Spleen (tissue), 13 donors: ENCODE measurements at places on chromosomes 12 and 14.

DNA sequence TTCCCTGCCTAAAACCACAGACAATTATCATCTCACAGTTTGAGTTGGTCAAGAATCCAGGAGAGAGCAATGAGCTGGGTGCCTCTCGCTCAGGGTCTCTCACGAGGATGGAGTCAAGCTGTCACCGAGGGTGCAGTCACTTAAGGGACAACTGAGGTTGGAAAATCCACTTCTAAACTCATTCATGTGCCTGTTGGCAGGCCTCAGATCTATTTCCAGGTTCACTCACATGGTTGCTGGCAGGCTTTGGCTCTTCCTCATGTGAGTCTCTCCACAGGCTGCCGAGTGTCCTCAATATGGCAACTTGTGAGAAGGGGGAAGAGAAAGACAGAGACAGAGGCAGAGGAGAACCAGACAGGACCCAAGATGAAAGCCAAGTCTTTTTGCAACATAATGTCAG lies 10.5 kb upstream of the OR10P1 start:
- H3K36me3 ChIP-seq = no peaks in the 10 kb centered on the region
- H3K27me3 ChIP-seq = no peaks in the 10 kb centered on the region
- DNase-seq = no peak
- H3K27ac ChIP-seq = no peak overlapping the region
- no peaks in the 10 kb centered on the region for H3K4me1 ChIP-seq

DNA sequence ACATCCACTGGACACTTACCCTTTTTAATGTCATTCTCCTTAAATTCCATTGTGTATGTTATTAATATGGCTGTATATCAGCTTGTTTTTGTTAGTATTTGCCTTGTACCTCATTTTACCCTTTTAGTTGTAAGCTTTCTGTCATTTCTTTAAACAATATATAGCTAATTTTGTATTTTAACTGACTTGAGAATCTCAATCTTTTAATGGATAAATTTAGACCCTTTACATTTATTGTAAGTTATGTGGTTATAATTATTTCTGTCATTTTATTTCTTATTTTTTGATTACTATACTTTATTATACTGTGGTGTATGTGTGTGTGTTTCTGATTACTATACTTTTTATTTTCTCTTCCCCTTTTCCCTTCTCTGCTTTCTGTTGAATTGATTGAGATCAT lies 159.0 kb upstream of the LHX5 start:
- no peaks in the 10 kb centered on the region for H3K4me1 ChIP-seq
- no peaks in the 10 kb centered on the region for H3K36me3 ChIP-seq
- H3K4me3 ChIP-seq = no peak overlapping the region
- H3K27me3 ChIP-seq = peaks cover 17% of the 10 kb centered on the region
- DNase-seq = no peak

- no peaks in the 10 kb centered on the region for H3K36me3 ChIP-seq
- no peak overlapping the region for H3K27ac ChIP-seq
- no peaks in the 10 kb centered on the region for H3K27me3 ChIP-seq
- no peak overlapping the region for H3K4me3 ChIP-seq
Observed at GRCh38 chr14:67221248-67221981, 19.8 kb upstream of the PALS1 start.

- H3K27ac ChIP-seq = no peak overlapping the region
- peaks cover 8% of the 10 kb centered on the region for H3K36me3 ChIP-seq
- H3K4me1 ChIP-seq = no peaks in the 10 kb centered on the region
- no peak overlapping the region for H3K4me3 ChIP-seq
- no peaks in the 10 kb centered on the region for H3K27me3 ChIP-seq
Observed at GRCh38 chr12:27652174-27652763, 44.0 kb upstream of the REP15 start.

GRCh38 chr12:103441437-103442181 lies 54.2 kb downstream of the C12orf42 start:
- peak; percentile 69 for DNase-seq
- peak overlapping the region; percentile 87 for H3K27ac ChIP-seq
- peak overlapping the region; percentile 5 for H3K4me3 ChIP-seq
- peaks cover 36% of the 10 kb centered on the region for H3K4me1 ChIP-seq

DNA sequence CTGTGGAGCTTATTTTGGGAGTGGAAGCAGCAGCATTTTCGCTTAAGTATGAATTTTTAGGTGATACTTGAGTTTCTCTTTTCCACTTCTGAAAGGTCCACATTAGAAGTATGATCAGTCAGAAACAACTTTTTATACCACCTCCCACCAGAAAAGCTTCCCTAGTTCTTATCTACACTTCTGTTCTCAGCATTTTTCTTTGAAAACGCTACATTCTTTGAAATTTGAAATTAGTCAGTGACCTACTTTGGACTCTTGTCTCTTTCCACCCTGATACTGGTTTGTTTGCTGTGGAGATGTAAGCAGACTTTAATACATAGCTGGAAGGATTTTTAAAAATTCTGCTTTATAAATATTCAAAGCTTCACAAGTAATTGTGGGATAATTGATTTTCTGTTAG lies 22.2 kb downstream of the PCBP2 start:
- DNase-seq = no peak
- peaks cover 99% of the 10 kb centered on the region for H3K36me3 ChIP-seq
- no peaks in the 10 kb centered on the region for H3K27me3 ChIP-seq
- no peak overlapping the region for H3K27ac ChIP-seq
- H3K4me3 ChIP-seq = no peak overlapping the region

- no peaks in the 10 kb centered on the region for H3K36me3 ChIP-seq
- no peaks in the 10 kb centered on the region for H3K27me3 ChIP-seq
- H3K4me3 ChIP-seq = no peak overlapping the region
- no peak for DNase-seq
Observed at GRCh38 chr12:118727979-118728366, 253.4 kb upstream of the SRRM4 start.

- no peak overlapping the region for H3K4me3 ChIP-seq
- no peaks in the 10 kb centered on the region for H3K36me3 ChIP-seq
- H3K27me3 ChIP-seq = no peaks in the 10 kb centered on the region
Observed at GRCh38 chr12:82504409-82504808, 146.1 kb downstream of the METTL25 start.

- H3K36me3 ChIP-seq = peaks cover 20% of the 10 kb centered on the region
- peaks cover 43% of the 10 kb centered on the region for H3K4me1 ChIP-seq
- no peak overlapping the region for H3K27ac ChIP-seq
- no peaks in the 10 kb centered on the region for H3K27me3 ChIP-seq
Observed at GRCh38 chr14:45091710-45092109, 7.8 kb downstream of the PRPF39 start.

GRCh38 chr14:90942511-90942910 lies 117.9 kb downstream of the RPS6KA5 start:
- no peaks in the 10 kb centered on the region for H3K27me3 ChIP-seq
- H3K27ac ChIP-seq = no peak overlapping the region
- H3K4me1 ChIP-seq = no peaks in the 10 kb centered on the region
- H3K36me3 ChIP-seq = peaks cover 67% of the 10 kb centered on the region

GRCh38 chr14:44149597-44149996 lies 357.5 kb downstream of the FSCB start:
- no peaks in the 10 kb centered on the region for H3K4me1 ChIP-seq
- no peak overlapping the region for H3K27ac ChIP-seq
- no peak overlapping the region for H3K4me3 ChIP-seq
- no peak for DNase-seq
- no peaks in the 10 kb centered on the region for H3K27me3 ChIP-seq
- no peaks in the 10 kb centered on the region for H3K36me3 ChIP-seq

GRCh38 chr14:79585845-79586244 lies 625.5 kb downstream of the DIO2 start:
- H3K4me1 ChIP-seq = no peaks in the 10 kb centered on the region
- no peak overlapping the region for H3K27ac ChIP-seq
- H3K4me3 ChIP-seq = no peak overlapping the region
- no peak for DNase-seq

DNA sequence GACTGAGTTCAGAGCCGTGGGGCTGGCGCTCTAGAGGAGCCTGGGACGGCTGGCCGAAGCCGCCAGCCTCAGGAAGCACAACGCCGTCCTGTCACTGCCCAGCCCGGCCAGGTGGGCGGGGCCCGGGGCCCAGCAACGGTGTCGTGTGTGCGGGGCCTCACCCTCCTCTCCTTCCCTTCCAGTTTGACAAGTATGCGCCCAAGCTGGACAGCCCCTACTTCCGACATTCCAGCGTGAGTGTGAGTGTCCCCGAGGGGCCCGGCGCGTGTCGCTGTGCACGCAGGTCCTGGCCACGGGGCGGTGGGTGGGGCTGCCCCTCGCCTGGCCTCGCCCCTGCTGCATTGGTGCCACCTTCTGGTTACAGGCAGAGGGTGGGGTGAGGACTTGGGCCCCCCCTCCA lies 38.3 kb downstream of the LRCOL1 start:
- H3K4me3 ChIP-seq = no peak overlapping the region
- H3K36me3 ChIP-seq = no peaks in the 10 kb centered on the region
- no peak overlapping the region for H3K27ac ChIP-seq
- DNase-seq = no peak
- H3K27me3 ChIP-seq = no peaks in the 10 kb centered on the region
- H3K4me1 ChIP-seq = no peaks in the 10 kb centered on the region

GRCh38 chr14:20631023-20631879 lies 10.2 kb downstream of the OR6S1 start:
- no peaks in the 10 kb centered on the region for H3K36me3 ChIP-seq
- peak overlapping the region; percentile 65 for H3K4me3 ChIP-seq
- no peaks in the 10 kb centered on the region for H3K27me3 ChIP-seq
- H3K4me1 ChIP-seq = peaks cover 21% of the 10 kb centered on the region
- H3K27ac ChIP-seq = no peak overlapping the region

GRCh38 chr14:105436891-105437722 lies 17.5 kb downstream of the MTA1 start:
- H3K4me1 ChIP-seq = no peaks in the 10 kb centered on the region
- DNase-seq = no peak
- H3K36me3 ChIP-seq = peaks cover 37% of the 10 kb centered on the region
- no peak overlapping the region for H3K27ac ChIP-seq
- no peaks in the 10 kb centered on the region for H3K27me3 ChIP-seq
- no peak overlapping the region for H3K4me3 ChIP-seq

DNA sequence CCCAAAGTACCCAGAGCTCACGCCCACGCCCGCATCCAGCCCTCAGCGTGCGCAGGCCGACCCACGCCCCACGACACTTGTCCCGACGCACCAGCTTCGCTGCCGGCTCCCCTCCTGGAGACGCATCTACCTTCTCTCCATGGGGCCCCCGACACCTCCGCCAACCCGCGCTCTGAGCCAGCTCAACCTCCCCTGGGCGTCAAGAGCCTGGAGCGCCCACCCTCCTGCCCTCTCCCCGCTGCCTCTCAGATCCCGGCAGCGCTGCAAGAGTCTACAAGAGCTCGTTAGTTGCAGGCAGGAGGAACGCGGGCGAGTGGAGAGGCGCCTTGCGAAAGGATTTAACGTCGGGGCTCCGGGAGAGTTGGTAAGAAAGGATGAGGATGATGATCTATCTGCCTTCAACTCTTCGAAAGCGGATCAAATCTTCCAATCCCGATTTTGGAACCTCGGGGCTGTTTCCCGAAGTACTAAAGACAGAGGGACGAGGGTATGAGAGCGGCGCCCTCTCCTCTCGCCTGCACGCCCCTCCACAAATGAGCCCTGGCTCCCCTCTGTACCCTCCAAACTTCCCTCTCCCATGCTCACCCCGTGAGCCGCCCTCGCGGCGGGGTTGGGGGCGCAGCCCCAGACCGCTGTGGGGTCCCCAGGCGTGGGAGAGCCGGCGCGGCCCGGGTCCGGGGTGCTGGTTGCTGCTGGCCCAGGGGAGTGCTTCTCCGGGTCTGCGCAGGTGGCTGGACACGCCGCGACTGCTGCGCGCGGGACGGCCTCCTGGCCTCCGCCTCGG lies 979 bp downstream of the LTBP2 start:
- H3K27me3 ChIP-seq = no peaks in the 10 kb centered on the region
- no peaks in the 10 kb centered on the region for H3K36me3 ChIP-seq
- peak overlapping the region; percentile 82 for H3K4me3 ChIP-seq
- H3K27ac ChIP-seq = no peak overlapping the region
- DNase-seq = peak; percentile 80

DNA sequence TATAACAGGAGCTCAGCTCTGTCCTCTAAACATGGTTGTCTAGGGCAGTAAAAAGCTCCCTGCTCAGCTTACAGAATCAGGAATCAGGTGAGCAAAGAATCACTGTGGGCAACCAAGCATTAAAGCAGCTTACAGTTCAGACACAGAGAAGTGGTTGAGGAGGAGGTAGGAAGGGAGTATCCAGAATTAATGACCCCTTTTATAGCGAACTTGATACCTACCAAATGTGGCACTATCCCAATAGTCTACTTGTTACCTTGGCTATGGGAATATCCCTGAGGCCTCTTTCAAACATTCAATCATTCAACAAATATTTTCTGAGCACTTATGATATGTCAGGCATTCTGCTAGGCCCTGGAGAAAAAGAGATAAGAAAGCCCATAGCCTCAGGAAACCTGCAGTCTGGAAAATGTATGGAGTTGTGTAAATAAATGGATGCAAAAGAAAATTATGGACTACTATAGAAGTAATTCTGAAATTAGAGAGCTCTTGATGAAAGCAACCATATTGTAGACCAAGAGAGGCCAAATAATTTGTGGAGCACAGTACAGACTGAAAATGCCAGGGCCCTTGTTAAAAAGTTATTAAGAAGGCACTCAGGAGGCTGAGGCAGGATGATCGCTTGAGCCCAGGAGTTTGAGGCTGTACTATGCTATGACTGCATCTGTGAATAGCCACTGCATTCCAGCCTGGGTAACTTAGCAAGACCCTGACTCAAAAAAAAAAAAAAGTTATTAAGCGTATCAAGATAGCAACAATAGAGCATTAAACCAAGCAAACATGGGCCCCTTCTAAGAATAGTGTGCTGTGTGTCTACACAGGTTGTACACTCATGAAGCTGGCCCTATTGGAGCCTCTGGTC lies 134.0 kb upstream of the CPSF6 start:
- H3K27me3 ChIP-seq = no peaks in the 10 kb centered on the region
- no peak overlapping the region for H3K4me3 ChIP-seq
- no peak overlapping the region for H3K27ac ChIP-seq
- peaks cover 8% of the 10 kb centered on the region for H3K4me1 ChIP-seq
- no peak for DNase-seq
- H3K36me3 ChIP-seq = no peaks in the 10 kb centered on the region

DNA sequence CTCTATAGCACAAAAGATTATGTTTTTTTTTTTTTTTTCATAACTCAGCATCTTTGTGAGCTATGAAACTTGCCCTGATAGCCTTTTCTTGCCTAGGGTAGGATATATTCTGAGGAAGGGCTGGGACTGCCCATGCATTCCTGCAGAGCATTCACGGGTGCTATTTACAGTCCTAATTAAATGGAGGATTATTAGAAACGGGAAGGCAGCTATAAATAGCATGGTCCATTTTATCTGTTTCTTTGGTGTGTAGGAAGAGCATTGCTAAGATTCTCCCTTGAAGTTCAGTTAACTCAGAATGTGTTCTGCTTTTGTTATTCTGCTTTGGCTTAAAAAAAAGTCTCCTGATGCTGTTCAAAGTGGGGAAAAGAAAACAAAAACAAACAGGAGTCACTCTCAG lies 630.9 kb downstream of the DIO2 start:
- no peaks in the 10 kb centered on the region for H3K36me3 ChIP-seq
- DNase-seq = no peak
- no peaks in the 10 kb centered on the region for H3K27me3 ChIP-seq
- H3K4me1 ChIP-seq = no peaks in the 10 kb centered on the region
- no peak overlapping the region for H3K4me3 ChIP-seq
